ENCODE measurements at places on chromosomes 4 and X.
A peak's percentile ranks its signal among the peaks of the same experiment; 100 is the strongest.

DNA sequence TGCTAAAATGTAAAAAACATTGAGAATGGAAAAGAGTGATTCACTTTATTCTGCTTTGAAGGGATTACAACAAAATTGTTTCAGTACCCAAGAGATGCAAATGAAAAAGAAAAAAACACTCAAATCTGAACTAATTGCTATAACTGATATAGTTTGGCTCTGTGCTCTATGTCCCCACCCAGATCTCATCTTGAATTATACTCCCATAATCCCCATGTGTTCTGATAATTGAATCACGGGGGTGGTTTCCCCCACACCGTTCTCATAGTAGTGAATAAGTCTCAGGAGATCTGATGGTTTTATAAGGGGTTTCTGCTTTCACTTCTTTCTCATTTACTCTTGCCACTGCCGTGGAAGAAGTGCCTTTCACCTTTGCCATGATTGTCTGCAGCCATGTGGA, 213.6 kb upstream of the GALNTL6 start:
- no peak for DNase-seq
- H3K27ac ChIP-seq, result no peak overlapping the region
- H3K27me3 ChIP-seq, result no peaks in the 10 kb centered on the region

DNA sequence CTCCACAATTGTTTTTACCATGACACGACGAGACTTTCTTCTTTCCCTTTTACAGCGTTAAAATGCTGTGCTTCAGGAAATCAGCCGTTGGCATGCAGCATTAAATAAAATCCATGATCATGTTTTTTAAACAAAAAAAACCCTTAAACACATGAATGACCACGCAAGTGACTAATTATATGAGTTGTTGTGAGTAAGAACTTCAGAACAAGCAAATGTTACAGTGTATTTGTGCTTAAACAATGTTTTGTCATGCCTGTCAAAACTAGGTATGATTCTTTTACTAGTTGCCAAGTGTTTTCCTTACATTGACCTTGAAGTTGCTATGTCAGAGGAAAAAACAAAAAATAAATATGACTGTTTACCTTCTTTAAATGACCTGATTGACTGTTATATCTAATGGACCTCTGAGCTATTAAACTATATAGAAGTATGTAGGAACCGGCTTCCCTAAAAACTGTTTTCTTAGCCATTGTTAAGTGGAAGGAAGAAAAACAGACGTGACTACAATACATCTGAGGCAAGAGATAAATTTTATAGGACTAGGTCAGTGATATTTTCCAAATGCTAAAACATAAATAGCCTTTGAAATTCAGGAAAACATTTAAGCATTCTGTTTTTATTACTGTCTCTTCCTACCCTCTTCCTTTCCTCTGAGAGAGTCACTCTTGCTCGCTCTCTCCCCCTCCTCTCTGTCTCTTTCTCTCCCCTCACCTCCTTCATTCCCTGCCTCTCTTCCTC, 197.1 kb downstream of the PALLD start:
- H3K4me3 ChIP-seq, result no peak overlapping the region
- DNase-seq, result no peak
- H3K36me3 ChIP-seq, result no peaks in the 10 kb centered on the region
- H3K27ac ChIP-seq, result no peak overlapping the region
- H3K27me3 ChIP-seq, result no peaks in the 10 kb centered on the region
- H3K4me1 ChIP-seq, result no peaks in the 10 kb centered on the region

DNA sequence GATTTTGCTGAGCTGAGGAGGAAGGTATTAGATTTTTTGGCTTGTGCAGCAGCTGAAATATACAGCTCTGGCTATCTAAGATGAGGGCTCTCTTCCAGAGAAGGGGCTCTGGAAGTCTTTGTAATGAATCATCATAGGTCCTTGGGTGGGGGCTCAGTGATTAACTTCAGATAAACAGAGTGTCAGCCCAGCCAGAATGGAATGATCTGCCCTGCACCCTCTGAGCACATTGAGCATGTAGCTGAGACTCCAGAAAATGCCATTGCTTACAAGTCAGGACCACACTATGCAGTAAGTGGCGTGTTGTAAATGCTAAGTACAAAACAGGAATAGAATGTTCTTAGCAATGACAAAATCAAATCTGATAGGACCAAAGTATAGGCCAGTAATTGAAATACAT, 836.0 kb downstream of the PDHA2 start:
- no peak for DNase-seq
- no peaks in the 10 kb centered on the region for H3K36me3 ChIP-seq
- H3K4me1 ChIP-seq, result no peaks in the 10 kb centered on the region
- no peak overlapping the region for H3K4me3 ChIP-seq

DNA sequence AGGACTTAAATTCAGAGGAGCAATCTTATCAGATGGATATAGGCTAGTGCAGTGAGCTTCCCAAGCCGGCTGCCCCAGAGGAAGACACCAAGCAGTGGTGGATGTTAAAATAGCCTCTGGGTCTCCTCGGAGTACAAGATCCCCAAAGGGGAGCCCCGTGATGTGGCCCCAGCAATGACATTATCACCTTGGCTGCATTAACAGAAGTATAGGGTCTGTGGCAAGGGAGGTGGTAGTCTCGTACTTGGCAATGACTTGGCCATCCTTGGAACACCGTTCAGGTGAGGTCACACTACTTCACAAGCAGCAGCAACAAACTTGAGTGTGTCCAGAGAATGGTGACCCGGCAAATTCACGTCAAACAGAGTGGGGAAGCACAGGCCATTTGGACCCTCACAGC, 67.8 kb downstream of the PSAPL1 start:
- H3K4me1 ChIP-seq, result no peaks in the 10 kb centered on the region
- no peak overlapping the region for H3K4me3 ChIP-seq
- no peaks in the 10 kb centered on the region for H3K36me3 ChIP-seq
- no peak overlapping the region for H3K27ac ChIP-seq
- no peaks in the 10 kb centered on the region for H3K27me3 ChIP-seq

DNA sequence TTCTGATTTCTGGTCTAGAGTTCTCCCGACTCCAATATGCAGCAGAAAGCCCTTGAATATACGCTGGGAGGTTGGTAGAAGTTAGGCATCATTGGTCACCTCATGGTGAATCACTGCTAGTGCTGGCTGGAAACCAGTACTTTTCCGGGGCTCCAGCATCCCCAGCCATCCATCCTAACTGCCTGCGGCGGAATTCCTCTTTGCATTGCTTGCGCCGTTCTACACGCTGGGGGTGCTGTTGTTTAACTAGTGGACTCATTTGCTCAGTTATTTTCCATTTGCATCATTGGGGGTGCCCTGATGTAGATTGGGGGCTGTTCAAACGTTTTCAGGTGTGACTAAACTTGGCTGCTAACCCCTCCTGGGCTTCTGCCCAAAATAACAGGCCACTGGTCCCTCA, 23.3 kb upstream of the GPR50 start:
- no peaks in the 10 kb centered on the region for H3K27me3 ChIP-seq
- H3K27ac ChIP-seq, result no peak overlapping the region
- no peak for DNase-seq
- no peaks in the 10 kb centered on the region for H3K36me3 ChIP-seq
- no peak overlapping the region for H3K4me3 ChIP-seq

DNA sequence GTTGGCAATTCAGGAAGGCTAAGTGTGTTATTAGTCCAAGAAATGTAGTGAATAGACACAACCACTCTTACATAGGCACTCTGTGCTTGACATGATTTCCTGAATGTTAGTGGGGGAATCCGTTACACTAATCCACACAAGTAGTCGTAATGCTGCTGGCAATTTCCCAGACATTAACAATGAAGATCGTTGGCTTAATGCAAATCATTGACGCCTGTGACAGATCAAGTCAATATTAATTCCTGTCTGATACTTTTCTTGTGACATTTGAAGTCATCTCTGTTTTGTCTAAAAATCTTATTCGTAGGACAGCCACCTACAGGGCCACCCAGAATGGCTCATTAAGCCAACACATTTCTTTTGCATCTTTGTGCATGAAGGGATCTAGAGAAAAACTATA, 939.1 kb upstream of the FTHL17 start:
- no peaks in the 10 kb centered on the region for H3K4me1 ChIP-seq
- H3K4me3 ChIP-seq, result no peak overlapping the region
- no peaks in the 10 kb centered on the region for H3K36me3 ChIP-seq
- no peak for DNase-seq
- no peaks in the 10 kb centered on the region for H3K27me3 ChIP-seq
- H3K27ac ChIP-seq, result no peak overlapping the region

- no peak overlapping the region for H3K27ac ChIP-seq
- DNase-seq, result no peak
- no peaks in the 10 kb centered on the region for H3K27me3 ChIP-seq
- no peaks in the 10 kb centered on the region for H3K36me3 ChIP-seq
These were observed 17.7 kb downstream of the PCDH18 start for GRCh38 chr4:137514406-137515111.

DNA sequence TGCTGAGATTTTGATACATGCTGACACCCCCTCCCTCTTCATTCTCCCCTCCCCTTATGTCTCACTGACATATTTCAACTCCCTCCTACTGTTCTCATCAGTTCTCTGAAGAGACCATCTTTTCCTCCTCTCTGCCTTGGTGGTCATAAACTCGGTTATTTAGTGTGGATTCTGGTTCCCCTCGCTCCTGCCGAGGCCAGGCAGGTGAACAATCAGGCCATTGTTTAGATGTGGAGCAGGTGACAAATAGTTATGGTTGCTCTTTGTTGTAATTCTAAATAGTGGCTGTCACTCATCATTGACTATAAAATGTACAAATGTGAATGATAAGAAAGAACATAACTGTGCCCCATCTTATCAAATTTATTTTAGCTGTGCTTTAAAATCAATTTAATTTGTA, 324.6 kb downstream of the BCOR start:
- H3K36me3 ChIP-seq, result no peaks in the 10 kb centered on the region
- H3K27ac ChIP-seq, result no peak overlapping the region
- no peaks in the 10 kb centered on the region for H3K4me1 ChIP-seq

GRCh38 chr4:82782626-82783345, 15.8 kb downstream of the SCD5 start:
- no peaks in the 10 kb centered on the region for H3K36me3 ChIP-seq
- no peak overlapping the region for H3K27ac ChIP-seq
- no peaks in the 10 kb centered on the region for H3K4me1 ChIP-seq
- DNase-seq, result no peak

- no peaks in the 10 kb centered on the region for H3K36me3 ChIP-seq
- no peak overlapping the region for H3K4me3 ChIP-seq
- peak; percentile 26 for DNase-seq
- H3K27me3 ChIP-seq, result no peaks in the 10 kb centered on the region
- no peak overlapping the region for H3K27ac ChIP-seq
These were observed 34.7 kb downstream of the P2RY8 start for GRCh38 chrX:1502241-1502640.

DNA sequence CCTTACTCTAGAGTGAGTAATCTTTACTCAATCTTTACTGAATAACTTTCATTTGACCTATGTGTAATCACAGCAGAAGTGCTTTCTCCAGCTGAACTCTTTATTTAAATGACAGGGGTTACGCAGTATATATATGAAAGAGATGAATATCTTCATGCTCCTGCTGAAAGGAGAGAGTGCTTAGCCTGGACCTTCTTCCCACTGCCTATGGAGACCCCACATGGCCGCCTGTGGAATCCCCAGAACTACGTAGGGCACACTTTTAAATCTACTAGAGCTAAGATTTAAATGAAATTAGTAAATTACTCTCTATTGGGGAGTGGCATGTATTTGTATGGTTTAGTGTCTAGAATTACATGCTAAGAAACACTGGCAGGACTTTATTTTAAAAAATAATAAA, 391.2 kb downstream of the ANKRD50 start:
- H3K27me3 ChIP-seq, result no peaks in the 10 kb centered on the region
- no peak overlapping the region for H3K4me3 ChIP-seq
- no peaks in the 10 kb centered on the region for H3K4me1 ChIP-seq

GRCh38 chrX:68462653-68463052, 29.4 kb upstream of the OPHN1 start:
- DNase-seq, result no peak
- no peak overlapping the region for H3K27ac ChIP-seq
- no peaks in the 10 kb centered on the region for H3K27me3 ChIP-seq
- no peaks in the 10 kb centered on the region for H3K4me1 ChIP-seq

DNA sequence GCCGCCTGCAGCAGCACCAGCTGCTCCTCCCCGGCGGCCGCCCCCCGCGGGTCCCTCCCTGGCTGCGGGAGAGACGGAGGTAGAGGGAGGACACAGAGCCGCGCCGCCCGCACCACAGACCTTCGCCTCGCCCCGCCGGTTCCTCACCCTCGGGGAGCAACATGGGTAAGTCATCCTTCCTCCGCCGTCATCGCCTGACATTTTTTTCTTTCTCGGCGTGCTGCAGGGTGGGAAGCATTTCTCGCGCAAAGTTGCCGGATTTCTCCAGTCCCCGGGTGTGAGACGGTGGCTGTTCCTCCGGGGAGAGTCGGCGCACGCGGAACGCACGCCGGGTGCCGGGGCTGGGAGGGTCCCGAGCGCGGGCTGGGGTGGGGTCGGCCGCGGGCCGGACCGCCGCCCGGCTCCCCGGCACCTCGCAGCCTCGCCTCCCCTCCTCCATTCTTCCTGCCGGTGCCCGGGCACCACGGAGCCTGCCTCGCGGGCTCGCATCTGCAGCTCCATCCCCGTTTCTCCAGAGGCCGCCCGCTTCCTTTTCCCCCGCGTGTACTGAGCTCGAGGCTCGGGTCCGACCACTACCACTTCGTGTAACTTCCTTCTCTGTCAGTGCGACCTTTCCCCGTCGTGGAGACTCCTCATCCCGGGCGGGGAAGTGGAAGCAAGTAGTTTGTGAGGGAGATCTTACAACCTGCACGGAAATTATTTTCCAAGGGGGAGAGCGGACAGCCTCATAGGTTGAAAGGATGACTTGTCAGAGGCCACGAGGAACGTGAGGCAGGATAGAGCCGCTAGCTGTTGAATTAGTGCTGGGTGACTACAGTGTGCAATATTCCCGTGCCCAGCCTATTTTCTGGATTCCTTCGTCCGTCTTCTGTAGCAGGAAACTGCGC, 464 bp downstream of the RAP1GDS1 start:
- peak; percentile 61 for DNase-seq
- peak overlapping the region; percentile 72 for H3K4me3 ChIP-seq
- H3K36me3 ChIP-seq, result no peaks in the 10 kb centered on the region
- no peaks in the 10 kb centered on the region for H3K27me3 ChIP-seq

- no peaks in the 10 kb centered on the region for H3K4me1 ChIP-seq
- no peak overlapping the region for H3K27ac ChIP-seq
- no peak for DNase-seq
- H3K4me3 ChIP-seq, result no peak overlapping the region
- no peaks in the 10 kb centered on the region for H3K27me3 ChIP-seq
These were observed 740.6 kb upstream of the TENM3 start for GRCh38 chr4:181502611-181503010.

DNA sequence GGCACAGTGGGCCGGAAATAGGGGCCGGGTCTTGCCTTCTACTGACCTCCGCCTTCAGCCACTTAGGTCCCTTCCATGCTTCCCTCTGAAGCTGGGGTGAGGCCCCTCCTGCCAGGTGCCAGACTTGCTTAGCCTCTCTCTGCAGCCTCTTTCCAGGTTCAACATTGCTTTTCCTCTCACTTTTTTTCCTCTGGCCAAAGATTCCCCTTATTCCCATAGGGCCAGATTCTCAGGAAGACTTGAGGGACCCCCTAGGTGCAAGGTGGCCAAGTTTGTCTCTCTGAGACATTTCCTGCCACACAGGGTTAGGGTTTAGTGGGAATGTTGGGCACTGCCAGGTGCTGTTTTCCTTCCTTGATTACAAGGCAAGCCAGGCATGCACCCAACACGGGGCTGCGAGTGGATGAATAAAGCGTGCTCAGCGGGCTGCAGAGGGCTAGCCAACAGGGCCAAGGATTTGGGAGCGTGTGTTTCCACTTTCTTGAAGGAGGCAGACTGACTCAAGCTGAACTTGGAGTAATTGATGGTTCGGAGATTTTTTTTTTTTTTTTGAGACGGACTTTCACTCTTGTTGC, 7.6 kb upstream of the GJB1 start:
- H3K36me3 ChIP-seq, result no peaks in the 10 kb centered on the region
- peak overlapping the region; percentile 67 for H3K27ac ChIP-seq
- H3K4me3 ChIP-seq, result peak overlapping the region; percentile 41
- H3K27me3 ChIP-seq, result no peaks in the 10 kb centered on the region
- DNase-seq, result peak; percentile 33
